ENCODE measurements at places on chromosomes 11 and 22.

- no peak for DNase-seq
Measured at GRCh38 chr11:46528445-46529094, 65.3 kb downstream of the AMBRA1 start.

DNA sequence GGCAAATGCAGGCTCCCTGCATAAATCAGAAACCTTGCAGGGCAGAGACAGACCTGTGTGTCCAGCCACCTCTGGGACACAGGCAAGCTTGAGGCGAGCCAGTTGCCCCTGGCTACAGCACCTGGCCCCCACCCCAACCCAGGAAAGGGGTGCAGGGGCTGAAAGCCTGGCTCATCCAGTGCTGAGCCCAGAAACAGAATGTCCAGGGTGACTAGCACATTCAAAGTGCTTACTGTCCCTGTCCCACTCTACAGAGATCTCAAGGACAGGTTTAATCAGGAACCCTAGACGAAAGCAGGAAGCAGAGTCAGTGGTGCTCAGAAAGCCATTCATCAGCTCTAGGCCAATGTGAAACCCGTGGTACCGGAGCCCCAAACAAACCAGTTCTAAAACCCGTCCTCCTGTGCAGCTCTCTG lies 31.9 kb downstream of the PLEKHA7 start:
- DNase-seq, result no peak

DNA sequence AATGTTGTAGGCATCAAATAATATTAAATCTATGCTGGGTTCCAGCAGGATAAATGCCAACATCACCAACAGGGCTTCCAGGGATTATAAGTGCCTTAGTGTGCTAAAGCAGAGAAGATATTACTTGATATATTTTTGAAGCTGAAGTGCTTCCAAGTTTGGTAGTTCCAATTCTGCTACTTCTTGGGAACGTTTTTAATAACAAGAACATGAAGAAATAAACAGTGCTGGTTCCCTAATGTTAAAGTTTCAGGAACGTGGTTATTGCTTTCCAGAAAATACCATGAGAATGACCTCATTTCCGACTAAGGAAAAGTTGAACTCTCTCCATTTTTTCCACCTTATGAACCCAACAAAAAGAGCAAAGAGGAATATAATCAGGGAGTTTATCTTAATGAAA lies 4.6 kb upstream of the RNF185 start:
- no peak for DNase-seq

GRCh38 chr22:38097557-38098409 lies 12.7 kb downstream of the BAIAP2L2 start:
- no peak for DNase-seq

DNA sequence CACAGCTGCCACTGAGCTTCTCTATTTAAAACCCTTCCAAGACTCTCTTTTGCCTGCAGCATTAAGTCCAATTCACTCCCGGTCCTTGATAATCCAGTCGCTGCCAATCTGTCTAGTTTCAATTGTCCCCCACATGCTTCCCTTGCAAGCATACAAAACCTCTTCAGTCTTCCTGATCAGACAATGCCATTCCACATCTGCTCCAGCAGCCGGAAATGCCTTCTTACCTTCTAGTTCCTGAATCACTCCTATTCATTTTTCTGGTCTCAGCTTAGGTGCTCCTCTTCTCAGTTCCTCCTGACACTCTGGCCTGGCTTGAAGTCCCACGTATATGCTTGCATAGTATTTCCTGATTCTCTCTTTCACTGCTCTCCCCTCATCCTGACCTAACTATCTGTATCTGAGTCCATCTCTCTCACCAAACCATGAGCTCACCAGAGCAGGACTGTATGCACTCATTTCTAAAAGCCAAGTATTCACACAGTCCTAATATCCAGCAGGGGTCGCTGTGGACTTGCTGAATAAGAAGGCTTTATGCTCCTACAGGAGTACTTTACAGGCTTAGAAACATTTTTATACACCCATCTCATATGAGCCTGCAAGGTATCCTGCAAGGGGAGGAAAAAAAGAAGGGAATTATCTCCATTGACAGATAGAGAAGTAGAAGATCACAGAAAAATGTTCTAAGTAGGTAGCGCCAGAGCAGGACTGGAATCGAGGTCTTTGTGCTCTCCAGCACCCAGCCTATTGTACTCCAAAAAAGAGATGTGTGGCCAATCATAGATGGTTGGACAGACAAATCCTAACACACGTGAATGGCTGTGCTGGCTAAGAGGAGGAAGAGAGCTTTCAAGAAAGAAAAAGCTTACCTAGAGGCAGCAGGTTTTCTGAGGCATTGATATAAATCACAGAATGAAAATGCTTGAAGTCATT lies 19.2 kb downstream of the XRRA1 start:
- DNase-seq, result peak; percentile 41

DNA sequence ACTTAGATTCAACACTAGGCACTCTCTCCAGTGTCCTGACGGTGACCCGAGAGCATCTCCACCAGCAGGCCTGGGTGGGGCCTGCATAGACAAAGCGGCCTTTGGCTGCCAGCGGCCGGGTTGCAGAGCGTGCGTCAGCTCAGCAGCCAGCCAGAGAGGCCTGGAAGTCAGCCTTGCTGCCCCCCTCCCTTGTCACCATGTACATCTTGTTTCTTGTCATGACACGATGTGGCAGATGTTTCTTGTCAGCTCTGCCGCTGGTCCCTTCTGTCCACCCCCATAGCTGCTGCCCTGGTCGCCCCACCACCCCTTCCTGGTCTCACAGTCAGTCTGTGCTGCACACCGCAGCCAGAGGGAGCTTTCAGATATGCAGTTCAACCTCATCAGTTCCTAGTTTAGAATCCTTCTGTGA lies 33.1 kb upstream of the CBX7 start:
- DNase-seq, result no peak

DNA sequence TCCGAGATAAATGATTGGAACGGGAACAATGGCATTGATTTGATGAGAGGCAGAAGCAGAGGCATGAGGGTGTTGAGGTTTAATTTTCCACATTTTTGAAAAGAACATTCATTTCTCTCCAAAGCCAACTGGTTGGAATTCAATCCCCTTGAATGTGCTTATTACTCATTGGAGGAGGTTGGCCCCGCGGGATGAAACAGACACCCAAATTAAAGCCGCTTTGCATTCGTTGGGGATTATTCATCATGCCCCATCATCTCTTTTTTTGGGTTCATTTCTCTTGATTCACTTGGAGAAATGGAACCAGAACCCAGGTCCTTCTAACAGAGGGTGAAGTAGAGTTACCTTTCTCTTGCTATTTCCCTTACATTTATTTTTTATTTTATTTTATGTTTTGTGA lies 47.6 kb upstream of the PARVG start:
- DNase-seq, result no peak

All from stimulated activated CD4-positive, alpha-beta T cell treated with anti-CD3 and anti-CD28 coated beads, Interleukin-1b, Interleukin-23, amount 100 ng/mL, for 1 hour (primary cell).